ENCODE measurements at places on chromosomes 5 and 9.
A peak's percentile ranks its signal among the peaks of the same experiment; 100 is the strongest.

DNA sequence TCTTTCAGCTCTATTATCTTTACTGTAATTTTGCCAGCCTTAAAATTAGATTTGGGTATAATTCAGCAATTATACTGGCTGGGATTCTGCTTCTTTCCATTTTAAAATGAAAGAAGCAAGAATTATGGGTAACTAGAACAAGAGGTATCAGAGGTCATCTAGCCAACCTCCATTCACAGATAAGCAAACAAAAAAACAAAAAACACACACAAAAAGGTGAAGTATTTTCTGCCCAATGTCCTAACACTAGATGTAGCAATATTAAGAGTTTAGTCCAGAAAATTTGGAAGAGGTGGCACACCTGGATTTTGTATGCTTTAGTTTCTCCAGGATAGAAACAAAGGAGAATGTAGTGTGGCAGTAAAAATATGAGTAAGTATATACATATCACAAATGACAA is 68.1 kb upstream of the ANXA1 start:
- DNase-seq = no peak

DNA sequence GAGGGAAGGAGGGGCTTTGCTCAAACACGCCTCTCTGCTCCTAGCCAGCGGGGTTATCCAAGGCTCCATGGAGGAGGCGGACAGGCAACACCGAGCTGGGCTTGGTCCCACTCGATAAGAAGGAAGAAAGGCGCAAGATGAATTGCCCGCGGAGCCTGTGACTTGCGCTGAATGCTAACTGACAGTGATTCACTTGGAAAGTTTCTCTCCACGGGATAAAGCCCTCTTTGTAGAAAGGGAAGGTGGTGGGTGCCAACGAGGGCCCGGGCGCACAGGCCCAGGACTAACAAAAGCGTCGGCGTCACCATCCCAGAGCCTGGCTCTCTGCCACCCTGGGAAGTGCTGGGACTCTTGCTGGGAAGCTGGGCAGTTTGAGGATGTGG is 76.0 kb downstream of the VAV2 start:
- DNase-seq = peak; percentile 95

DNA sequence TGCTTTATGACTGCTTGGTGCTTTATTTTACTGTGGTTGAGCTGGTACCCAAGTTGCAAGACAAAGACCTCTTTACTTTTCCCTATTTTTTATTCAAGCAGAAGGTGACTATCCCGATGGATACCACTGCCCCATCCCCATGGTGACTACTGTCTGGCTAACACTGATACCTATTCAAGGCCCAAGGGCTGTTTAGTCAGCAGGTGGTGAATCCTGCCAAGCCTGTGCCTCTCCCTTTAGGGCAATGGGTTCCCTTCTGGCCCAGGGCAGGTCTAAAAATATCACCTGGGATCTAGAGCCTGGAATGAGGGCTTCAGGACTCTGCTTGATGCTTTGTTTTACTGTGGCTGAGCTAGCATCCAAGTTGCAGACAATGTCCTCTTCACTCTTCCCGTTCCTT is 510.0 kb upstream of the GRAMD2B start:
- DNase-seq = no peak

DNA sequence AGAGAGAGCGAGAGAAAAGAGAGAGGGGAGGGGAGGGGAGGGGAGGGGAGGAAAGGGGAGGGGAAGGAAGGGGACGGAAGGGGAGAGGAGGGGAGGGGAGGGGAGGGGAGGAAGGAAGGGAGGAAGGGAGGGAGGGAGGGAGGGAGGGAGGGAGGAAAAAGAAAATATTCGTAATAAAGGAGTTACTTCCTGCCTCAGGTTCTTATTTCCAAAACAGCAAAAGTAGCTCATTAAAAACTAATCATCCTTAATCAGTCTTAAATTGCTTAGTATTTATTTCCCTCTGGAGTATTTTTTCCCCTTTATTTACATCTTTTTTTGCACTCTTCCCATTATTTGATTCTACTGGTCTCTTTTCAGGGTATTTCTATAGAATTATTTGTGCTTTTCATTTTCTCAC is 162.3 kb downstream of the FANCC start:
- no peak for DNase-seq

- no peak for DNase-seq
These were observed 1414.9 kb upstream of the NUDT12 start for GRCh38 chr5:104977529-104977928.

DNA sequence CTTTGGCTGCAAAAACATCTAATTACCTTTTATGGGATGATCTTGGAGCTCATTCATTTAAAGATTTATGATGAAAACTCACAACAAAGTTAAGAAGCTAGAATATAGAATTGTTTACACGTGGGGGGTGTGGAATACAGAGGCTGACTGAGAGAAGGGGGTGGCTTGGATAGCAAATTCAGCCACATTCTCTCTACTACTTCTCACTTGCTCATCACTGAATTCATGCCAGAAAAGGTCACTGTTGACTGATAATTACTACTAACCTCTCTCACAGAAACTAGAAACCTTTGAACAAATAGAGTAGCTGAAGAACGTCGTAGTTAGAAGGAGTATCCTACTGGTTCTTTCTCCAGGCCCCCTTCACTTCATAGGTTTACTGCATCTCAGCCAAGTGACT is 808.2 kb downstream of the BRINP1 start:
- no peak for DNase-seq

- no peak for DNase-seq
These were observed 179.0 kb downstream of the TAF11L14 start for GRCh38 chr5:17813214-17813613.

DNA sequence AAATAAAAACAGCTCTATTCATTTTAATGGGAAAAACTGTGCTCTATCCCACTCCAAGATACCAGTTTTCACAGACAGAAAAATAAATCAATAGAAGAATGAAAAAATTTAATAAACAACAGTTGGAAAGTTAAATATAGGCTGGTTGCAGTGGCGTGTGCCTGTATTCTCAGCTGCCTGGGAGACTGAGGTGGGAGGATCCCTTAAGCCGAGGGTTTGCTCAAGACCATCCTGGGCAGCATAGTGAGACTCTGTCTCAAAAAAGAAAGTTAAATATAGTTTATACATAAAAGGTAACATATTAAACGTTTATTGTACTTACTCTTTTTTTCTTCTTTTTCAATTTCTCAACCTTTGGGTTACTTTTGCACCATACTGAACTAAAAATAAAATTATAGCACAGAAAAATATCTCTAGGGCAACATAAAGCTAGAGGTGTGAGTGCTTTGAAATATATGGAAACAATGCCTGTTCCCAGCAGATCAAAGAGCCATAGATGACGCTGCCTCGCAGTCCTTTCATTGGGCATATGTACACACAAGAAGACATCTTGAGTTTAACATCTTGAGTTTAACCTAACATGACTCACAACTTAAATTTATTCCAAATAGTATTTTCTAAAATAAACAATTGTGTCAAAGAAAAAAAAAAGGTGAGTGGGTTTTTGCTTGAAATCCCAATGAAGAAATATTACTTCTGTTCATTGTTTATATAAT is 25.7 kb upstream of the KLF9 start:
- no peak for DNase-seq

- peak; percentile 71 for DNase-seq
These were observed 14.6 kb downstream of the ANKS6 start for GRCh38 chr9:98781588-98782383.

- DNase-seq = no peak
These were observed 12.8 kb upstream of the TNFAIP8 start for GRCh38 chr5:119343052-119343451.

DNA sequence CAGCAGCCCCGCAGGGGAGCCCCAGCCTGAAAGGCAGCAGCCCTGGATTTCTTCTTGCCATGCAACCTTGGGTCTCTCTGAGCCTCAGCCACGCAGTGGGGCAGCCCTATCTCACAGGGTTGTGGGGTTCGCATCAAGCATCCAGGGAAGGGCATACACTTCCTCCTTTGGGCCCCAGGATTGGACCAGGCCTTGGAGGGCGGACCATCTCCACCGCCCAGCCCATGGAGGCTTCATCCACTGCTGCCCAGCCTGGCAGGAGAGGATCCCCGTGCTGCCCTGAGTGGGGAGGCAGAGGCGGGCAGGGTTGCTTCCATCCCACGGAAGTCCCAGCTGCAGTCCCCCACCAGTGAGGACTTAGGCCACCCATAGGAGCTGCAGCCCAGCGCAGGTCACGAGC is 5.3 kb downstream of the ADAMTS2 start:
- DNase-seq = no peak

GRCh38 chr9:13956107-13956506 is 357.8 kb downstream of the NFIB start:
- no peak for DNase-seq

DNA sequence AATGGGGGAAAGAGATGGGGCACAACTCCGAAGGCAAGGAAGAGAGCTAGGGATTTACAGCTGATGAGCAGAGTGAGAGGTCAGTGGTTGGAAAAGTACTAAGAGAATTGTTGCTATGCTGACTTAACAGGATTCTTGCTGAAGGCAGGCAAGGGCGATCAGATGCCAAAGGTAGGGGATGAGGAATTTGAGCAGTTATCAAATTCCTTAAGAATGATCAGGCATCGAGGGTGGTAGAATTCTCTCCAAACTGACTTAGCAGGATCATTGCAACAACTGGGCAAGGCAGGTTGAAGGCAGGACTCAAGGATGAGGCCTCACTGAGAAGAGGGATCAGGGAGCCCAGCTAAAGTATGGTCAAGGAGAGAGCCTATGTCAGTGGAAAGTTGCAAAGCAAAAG is 171.0 kb downstream of the HSD17B3 start:
- no peak for DNase-seq
